ENCODE measurements at places on chromosomes 2 and 18.

- no peak for DNase-seq
Observed at GRCh38 chr18:47436871-47437270, 185.4 kb upstream of the SKOR2 start.

GRCh38 chr18:4068552-4069158 is 386.5 kb downstream of the DLGAP1 start:
- no peak for DNase-seq

GRCh38 chr2:27591745-27592144 is 8.9 kb downstream of the ZNF512 start:
- DNase-seq = no peak

DNA sequence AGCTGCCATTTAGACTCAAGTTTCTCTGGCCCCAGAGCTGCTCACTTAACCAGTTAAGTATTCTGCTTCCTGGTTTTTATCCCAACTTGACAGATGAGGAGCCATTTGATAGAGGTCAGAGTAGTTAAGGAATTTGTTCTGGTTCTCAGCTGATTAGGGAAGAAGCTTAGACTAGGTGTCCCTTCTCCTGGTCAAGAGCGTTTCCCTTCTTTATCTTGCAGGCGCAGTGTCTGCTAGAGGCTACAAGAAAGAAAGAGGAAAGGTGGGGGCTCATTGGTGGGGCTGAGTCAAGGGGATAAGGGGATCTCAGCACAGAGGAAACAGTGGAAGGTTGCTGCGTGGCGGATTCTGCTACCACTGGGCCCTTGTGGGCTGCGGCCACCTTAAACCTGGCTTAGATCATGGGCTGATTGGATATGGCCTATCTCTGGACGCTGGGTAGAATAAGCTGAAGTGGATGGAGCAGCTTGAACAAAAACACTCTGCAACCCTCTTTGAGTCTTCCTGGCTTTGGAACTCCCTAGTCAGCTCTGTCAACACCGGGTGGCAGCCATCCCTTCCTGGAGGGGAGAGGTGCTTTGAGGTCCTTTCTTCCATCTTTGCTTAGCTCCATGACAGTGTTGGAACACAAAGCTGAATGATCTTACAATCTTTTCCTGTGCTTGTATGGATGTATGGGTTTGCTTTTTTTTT is 70.8 kb downstream of the QPCT start:
- no peak for DNase-seq

DNA sequence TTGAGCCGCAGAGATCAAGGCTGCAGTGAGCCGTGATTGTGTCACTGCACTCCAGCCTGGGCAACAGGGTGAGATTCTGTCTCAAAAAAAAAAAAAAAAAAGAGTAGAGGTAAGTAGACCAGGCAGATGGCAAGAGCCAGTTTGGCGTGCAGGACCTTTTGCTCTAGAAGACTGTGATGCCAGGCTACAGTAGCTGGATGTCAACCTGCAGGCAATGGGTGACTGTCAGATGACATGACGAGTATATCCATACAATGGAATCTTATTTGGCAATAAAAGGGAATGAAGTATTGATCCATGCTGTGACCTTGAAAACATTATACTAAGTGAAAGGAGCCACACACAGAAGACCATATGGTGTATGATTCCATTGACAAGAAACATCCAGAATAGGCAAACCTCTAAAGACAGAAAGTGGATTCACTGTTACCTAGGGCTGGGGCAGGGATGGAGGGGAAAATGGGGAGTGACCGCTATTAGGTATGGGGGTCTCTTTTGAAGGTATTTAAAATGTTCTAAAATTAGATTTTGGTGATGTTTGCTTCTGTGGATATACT is 11.2 kb upstream of the DGUOK start:
- DNase-seq = no peak

- no peak for DNase-seq
Observed at GRCh38 chr2:88865801-88866371, 174.4 kb downstream of the RPIA start.

GRCh38 chr2:122179492-122180165 is 424.2 kb downstream of the TSN start:
- DNase-seq = no peak

DNA sequence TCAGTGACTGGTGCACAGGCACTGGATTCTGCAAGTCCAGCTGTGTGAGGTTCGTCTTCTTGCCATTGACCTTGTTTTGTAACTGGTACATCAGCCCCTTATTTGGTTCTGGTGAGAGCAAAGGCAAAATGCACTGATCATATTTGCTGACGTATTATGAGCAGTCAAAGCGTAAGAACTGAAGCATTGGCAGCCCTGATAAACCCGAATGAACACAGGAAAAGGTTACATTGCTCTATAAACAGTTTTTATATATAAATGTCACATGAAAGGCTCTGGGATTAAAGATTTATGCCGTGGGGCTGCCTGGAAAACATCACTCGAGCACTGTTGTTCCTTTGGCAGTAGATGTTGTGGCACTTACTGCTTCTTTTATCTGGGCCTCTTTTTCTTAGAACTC is 167.9 kb downstream of the IRS1 start:
- no peak for DNase-seq

DNA sequence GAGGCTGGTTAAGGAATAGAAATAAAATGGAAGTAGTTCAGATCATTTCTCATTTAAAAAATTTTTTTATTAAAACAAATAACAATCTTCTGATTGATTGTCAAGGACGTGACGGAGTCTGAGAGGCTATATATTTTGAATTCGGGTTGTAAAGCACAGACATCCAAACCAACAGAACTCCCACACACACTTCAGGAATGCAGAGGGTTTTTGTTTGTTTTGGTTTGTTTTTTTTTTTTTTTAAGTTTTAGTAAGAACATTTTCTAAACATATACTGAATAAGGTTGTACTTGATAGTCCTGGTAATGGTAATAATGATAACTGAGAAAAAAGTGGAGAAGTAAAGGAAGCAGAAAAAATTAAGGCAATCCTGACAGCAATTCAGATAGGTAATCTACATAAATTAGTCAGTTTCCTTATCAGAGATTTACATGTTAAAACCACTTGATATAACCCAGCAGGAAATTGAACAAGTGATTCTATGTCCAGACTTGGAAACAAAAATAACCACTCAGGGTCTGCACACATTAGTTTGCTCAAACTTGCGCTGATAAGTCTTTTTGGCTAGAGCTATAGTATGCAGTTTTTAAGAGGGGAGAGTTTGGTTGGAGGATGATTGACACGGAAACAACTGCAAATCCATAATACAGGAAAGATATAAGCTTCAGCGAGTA is 51.5 kb upstream of the CTAGE1 start:
- no peak for DNase-seq

DNA sequence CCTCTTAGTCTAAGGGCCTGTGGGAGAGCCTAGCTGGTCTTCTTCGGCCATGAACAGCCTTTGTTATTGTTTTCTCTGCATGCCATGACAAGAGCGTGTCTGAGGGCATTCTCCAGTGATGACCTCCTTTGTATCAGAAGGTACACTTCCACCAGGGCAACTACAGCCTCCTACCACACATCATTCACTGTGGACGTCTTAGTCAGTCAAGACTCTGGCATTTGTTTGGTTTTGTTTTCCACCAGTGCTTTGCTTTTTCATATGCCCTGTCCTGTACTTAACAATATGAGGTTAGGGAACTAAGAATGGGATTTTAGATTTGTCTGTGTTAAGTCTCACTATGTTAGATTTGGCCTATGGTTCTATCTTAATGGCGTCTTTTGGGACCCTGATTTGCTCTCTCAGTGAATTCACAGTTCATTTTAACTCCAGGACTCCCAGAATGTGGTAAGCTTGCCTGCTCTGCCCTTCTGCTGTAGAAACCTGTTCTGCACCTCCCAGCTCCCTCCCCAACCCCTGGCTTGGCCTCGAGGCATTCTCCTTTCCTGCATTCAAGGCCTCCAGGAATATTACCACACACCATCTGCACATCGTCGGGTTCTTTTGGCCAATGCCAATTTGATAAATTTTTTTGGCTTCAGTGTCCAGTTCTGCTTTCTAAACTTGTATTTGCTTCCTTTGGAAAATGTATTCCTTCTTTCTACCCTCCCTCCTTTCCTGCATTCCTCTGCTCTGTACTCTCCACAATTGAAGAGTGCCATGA is 42.8 kb upstream of the IL1R1 start:
- DNase-seq = no peak

- no peak for DNase-seq
Observed at GRCh38 chr18:42183746-42184145, 228.7 kb downstream of the PIK3C3 start.

DNA sequence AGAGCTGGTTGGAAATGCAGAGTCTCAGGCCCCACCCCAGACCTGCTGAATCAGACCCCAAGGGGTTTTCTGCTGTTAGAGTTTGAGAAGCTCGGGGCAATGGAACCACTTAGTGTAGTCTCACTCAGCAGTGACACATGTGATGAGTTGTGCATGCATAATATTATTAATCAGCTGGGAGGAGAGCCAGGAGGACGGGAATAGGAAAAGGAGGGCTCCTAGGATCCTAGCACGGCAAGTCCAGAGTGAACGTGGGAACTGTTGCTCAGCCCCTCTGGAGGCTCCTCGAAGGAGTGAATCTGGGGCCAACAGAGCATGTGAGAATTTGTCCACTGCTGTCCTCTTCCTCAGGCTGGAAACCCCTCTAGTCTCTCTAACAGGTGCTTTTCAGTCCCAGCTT is 87.1 kb downstream of the HS1BP3 start:
- DNase-seq = no peak

DNA sequence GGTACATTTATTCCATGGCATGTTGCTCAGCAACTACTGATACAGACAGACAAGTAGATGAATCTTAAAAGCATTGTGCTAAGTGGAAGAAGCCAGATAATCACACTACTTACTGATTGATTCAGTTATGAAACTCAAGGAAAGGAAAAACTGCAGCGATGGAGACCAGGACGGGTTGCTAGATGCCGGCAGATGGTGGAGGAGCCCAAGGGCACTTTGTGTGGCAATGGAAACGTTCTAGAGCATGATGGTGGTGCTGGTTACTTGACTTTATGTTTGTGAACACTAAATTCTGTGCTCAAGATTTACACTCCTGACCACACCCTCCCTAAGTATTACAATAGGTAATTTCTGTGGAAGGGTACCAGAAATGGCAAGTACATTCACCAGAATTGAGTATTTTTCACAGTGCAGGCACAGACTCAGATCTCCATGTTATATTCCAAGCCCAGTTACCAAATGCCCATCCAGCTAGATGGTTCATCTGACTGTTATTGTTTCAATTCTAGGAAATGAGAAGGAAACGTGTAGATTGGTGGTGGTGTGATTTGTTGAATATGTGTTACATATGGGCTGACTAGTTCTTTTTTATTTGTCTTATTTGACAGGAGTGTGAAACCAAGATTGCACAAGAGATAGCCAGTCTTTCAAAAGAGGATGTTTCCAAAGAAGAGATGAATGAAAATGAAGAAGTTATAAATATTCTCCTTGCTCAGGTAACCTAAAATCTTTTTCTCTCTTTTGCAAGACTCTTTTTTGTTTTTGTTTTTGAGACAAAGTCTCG is 55.1 kb downstream of the RALBP1 start:
- DNase-seq = no peak

- no peak for DNase-seq
Observed at GRCh38 chr2:223090540-223091235, 38.7 kb downstream of the KCNE4 start.

DNA sequence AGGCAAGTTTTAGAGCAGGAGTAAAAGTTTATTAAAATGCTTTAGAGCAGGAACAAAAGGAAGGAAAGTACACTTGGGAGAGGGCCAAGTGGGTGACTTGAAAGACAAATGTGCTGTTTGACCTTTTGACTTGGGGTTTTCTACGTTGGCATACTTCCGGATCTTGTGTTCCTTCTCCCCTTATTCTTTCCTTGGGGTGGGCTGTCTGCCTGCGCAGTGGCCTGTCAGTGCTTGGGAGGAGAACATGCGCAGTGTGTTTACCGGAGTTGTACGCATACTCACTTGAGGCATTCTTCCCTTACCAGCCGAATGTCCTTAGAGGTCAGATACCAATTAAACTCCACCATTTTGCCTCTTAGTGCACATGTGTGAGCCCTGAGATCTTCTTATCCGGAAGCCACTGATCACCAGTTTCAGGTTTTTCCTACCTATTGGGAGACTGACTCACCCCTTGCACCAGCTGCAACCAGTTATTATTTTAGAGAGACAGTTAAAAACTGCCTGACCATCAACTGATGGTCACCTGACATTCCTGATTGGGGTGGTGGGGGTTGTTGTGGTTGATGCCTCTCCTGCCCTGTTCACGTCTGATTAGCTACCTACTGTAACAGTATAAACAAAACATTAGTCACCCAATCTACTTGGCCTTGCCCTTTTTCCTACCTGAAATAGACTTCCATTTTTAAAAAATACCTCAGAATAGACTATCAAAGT is 67.5 kb downstream of the NYAP2 start:
- no peak for DNase-seq

DNA sequence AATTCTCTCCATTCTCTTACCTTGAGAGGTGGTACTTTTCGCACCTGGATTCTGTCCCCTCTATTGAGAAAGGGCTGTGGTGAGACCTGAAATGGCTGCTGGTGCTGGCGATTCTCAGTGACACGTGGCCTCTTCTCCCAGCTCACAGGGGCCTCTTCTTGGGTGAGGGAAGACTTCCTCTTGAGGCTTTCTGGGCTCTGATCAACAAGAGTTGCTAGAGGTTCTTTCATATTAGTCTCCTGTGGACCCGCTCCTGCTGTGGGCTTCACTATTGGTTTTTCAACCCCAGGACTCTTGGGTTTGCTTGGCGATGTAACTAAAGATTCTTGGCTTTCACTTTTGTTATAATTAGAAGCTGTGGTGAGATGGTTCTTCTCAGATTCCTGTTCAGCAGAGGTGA is 76.3 kb upstream of the DTNB start:
- DNase-seq = no peak

DNA sequence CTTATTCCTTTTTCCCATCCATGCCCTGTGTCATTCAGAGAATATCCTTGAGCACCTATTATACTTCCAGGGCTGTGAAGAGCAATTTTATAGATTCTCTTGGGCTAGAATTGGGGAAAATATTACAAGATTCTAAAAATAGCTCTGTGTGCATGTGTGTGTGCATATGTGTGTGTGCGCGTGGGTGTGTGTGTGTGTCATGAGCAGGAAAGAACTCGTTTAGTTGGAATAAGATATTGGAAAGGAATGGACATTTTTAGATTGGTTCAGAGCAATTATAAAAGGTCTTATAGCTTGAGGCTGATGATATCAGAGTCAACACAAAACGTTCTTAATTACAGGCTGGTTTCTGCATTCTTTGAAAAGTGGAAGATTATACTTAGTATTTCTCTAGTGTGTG is 212.1 kb upstream of the COPS8 start:
- DNase-seq = no peak

DNA sequence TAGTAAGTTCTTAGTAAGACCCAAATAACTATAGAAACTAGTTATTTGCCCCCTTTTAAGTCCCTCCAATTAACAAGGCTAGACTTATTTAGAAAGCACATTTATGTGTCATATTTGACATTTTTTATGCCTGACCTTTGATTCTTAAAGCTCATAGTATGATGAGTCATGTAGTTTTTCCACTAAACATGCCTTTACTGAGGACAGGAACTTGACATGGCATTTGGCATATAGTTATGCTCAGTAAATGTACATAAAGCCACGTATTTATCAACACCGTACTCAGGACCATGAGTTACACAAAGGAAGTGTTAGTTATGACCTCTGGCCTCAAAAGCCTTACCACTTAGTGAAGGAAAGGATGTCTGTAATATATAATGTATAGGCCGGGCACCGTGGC is 78.9 kb downstream of the GNAL start:
- DNase-seq = no peak

GRCh38 chr2:237134321-237135230 is 48.9 kb downstream of the COPS8 start:
- no peak for DNase-seq

Measured in activated naive CD8-positive, alpha-beta T cell treated with anti-CD3 and anti-CD28 coated beads, Interleukin-2, amount 10 ng/mL, durations not matched to agents 7 days and 5 days (primary cell).